Fibroblast of the aortic adventitia (primary cell): ENCODE measurements at places on chromosomes 3 and 15.

DNA sequence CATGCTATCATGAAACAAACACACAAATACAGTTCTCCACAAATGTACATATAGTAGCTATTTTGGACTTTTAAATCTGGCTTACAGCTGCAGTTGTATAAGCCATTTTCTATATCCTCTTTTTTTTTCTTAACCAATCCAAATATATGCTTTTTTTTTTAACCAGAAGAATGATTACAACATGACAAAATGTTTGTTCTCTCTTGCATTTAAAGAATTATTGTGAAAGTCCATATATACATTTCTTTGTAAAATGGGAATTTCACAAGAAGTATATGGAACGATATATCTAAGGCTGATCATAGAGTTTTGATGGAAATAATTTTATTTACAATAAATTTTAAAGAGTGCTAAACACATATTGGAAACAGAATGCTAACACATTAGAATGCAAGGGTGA, 95.6 kb downstream of the CD200R1L start:
- DNase-seq: no peak

GRCh38 chr15:74192751-74193150, 9.8 kb downstream of the STRA6 start:
- DNase-seq: no peak

DNA sequence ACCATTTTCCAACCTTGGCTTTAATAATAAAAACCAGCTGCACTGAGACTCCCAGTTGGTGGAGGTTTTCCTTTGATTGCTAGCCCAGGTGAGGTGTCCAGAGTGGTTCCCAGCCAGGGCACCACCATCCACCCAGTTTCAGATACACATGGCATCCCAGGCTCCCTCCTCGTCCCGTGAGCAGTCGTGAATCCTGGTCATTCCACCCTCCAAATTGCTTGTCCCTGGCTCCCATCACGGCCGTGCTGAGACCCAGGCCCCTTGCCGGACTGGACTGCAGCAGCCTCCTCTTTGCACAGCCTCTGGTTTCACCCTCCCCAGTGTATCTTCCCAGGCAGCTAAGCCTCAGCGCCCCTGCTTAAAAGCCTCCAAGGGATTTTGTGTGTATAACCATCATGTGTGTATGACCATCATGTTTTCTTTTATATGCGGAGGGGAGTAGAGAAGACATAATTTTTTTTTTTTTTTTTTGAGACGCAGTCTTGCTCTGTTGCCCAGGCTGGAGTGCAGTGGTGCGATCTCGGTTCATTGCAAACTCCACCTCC, 106.3 kb downstream of the ETFA start:
- DNase-seq: no peak

DNA sequence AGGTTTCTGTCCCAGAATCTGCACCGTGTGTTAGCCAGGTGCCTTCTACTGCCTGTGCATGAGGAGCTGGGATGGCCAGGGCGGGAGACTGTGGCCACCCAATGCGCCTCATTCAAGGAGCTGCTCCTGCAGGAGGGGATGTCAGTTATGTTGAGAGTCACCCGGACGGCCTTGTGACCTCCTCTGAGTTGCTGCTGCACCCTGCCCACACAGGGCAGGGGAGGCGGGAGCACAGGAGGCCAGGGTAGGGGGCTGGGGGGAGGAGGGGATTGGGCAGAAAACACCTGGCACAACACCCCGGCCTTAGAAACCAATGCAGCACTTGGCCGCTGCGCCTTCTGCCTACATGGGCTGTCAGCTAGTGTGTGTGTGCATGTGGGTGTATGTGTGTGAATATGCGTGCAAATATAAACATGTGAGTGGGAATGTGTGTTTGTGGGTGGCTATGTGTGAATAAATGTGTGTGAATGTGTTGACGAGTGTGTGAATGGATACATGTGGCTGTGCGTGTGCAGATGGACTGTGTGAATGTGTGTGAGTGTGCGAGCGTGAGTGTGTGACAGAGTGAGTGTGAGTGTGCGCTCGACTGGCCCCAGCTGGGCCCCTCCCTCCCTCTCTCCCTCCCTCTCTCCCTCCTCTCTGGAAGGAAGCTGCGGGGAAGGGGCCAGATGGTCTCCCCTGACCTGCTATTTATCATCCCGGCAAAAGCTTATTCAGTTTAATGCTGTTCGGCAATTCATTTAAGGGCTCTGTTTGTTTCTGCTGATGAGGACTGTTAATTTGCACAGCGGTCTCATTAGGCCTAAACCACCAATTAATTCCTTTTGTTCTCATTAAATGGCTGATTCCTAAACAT, 106.9 kb downstream of the TLE3 start:
- no peak for DNase-seq

GRCh38 chr3:123700791-123701722, 116.2 kb upstream of the HACD2 start:
- DNase-seq: no peak

DNA sequence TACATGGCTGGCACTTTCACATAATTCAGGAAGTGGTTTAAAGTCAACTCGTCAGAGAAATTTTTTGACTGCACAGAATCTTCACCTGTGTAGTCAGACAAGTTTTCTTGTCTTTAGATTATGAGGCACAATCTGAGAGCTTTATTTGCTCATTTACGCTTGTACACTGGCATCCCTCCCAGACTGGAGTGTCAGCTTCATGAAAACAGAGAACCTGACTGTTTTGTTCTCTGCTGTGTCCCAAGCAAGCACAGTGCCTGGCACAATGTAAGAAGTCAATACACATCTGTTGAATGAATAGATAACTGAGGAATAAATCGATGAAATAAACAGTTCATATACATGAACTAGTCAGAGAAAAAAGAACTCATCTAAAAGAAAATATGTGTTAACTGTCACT, 846.1 kb upstream of the CFAP20DC start:
- DNase-seq: no peak

DNA sequence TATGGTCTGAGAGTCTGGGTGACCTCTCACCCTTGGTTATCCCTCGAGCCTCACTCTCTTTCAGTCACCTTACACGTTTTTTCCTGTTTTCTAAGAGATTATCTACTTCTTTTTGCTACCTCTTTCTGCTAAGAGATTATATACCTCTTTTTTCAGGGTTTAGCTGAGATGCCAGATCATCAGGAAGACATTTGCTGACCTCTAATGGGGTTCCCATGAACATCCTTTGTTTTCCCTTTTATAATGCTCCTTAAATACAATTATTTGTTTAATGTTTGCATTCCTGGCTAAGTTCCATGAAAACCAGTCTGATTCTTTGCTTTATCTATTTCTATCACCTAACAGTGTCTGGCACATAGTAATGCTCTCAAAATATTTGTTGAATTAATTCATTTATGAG, 39.6 kb downstream of the LEKR1 start:
- DNase-seq: peak; percentile 57

- no peak for DNase-seq
Observed at GRCh38 chr15:74758736-74759135, 10.1 kb downstream of the CYP1A2 start.

- no peak for DNase-seq
Observed at GRCh38 chr3:58704745-58705144, 38.2 kb upstream of the FAM3D start.

- DNase-seq: no peak
Observed at GRCh38 chr15:36545467-36545992, 33.9 kb upstream of the CDIN1 start.

GRCh38 chr15:36899696-36900095, 200.7 kb downstream of the MEIS2 start:
- DNase-seq: peak; percentile 71

- DNase-seq: peak; percentile 17
Observed at GRCh38 chr3:88149101-88149508, 654 bp upstream of the C3orf38 start.

DNA sequence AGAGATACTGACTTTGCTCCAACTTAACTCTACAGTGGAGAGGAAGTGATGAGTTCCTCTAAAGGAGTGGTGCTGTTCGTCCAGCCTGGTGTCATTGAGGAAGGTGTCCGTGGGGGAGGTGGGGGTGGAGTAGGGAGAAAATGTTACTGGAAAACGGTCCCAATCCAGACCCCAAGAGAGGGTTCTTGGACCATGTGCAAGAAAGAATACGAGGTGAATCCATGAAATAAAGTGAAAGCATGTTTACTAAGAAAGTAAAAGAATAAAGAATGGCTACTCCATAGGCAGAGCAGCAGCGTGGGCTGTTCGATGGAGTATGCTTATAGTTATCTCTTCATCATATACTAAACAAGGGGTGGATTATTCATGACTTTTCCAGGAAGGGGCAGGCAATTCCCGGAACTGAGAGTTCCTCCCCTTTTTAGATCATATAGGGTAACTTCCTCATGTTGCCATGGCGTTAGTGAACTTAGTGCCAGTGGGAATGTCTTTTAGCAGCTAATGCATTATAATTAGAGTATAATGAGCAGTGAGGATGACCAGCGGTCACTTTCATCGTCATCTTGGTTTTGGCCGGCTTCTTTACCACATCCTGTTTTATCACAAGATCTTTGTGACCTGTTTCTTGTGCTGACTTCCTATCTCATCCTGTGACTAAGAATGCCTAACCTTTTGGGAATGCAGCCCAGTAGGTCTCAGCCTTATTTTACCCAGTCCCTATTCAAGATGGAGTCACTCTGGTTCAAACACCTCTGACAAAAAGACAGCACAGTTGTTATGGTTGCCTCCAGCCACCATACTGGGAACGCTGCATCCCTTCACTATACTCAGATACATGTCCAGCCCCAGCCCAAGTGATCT, 38.6 kb downstream of the CLEC3B start:
- peak; percentile 84 for DNase-seq

DNA sequence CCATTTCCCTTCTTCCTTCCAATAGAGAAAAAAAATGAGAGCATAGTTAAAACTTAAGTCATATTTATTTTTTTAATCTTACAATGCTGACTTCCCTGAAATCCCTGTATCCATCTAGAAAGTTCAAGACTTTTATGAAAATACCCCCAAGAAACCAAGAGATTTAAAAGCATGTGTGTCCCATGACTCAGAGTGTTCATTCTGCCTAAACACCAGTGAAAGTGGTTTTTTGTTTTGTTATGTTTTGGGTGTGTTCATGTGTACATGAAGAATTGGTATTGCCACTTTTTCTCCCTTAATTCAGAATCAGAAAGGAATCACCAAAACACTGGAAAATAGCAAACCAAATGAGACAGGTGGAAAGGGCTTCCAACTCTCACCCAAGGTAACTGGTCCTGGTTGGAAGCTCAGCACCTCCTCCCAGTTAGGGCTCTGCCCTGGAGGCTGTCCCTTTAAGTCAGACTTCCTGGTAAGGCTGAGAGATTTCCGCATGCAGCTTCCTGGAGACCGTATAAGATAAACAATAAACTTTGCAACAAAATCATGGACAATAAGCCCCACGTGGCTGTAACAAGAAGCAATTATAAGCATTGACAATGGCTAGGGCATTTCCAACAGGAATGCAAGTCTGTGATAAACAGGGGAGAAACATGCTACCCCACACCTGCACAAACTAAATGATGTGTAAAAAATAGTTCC, 121.9 kb upstream of the ARHGEF3 start:
- DNase-seq: peak; percentile 52

DNA sequence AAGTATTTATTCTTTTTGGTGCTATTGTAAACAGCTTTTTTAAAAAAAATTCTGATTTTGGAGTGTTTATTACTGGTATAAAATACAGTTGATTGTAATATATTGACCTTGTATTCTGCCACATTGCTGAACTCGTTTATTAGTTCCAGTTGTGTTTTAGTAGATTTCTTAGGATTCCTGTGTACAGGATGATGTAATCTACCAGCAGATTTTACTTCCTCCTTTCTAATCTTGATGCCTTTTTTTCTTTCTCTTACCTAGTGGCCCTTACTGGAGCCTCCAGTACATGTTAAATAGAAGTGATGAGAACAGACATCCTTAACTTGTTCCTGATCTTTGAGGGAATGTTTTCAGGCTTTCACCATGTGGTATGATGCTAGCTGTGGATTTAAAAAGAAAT, 70.4 kb upstream of the KY start:
- peak; percentile 30 for DNase-seq

DNA sequence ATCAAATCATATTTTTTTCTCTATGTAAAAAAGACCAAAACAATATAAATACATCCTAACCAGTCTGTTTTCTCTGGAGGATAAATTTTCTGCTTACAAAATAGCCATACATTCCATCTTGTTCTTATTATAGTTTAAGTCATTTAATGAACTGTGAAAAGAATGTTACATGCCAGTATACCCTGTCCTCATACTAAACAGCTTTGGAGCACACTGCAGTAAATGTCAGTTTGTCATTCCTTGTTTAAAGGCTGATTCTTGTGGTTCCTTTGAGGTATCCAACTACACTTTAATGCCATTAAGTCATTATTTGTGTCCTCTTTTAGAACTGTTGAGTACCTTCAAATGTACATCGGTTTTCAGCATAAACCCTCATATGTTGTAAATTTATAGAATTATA, 52.7 kb upstream of the DCBLD2 start:
- DNase-seq: no peak

DNA sequence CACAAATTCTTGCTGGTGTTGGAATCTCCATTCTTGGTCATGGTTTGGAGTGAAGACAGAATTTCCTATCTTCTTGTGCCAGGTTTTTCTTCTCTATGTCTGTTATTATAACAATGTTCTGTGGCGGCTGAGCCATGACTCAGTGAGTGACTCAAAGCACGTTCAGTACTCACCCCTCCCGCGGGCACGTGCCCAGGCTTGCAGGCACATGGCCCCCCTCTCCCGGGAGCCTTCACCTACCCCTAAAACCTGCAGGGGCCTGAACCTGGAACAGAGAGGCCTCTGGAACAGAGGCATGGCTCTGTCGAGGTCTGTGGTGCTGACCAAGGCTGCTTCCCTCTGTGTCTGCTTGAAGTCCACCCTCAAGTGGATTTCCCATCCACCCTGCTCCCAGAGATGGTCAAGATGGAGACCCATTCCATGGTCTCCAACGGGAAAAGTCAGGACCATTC, 27.6 kb downstream of the PLXNB1 start:
- DNase-seq: peak; percentile 95

DNA sequence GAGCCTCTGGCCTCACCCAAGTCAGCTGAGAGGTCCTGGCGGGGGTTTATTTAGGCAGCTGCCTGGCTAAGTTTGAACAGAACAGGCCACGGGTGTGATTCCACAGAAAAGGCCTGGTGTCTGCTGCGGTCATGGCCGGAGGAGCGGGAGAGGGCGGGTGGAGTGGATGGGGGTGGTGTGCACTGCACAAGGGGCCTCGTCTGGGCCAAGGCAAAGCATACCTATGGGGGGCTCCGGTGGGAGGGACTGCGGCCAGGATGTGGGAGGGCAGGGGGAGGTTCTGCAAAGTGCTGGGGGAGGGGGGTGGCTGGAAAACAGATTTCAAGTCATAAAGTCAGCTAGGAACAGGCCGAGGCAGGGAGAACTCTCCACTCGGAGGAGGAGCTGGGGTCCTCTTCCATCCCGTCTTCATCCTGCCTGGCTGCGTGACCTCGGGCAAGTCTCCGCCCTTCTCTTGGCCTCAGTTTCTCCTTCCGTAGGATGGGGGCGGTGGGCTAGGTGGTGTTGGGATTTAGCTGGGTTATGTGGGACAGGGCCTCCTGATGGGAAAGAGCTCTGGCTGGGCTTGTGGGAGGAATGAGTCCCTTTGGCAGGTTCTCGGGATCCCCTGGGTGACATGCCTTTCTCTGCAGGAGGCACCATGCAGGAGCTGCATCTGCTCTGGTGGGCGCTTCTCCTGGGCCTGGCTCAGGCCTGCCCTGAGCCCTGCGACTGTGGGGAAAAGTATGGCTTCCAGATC, 878 bp downstream of the ISLR start:
- peak; percentile 74 for DNase-seq

GRCh38 chr3:183182732-183183610, 20.4 kb upstream of the LAMP3 start:
- DNase-seq: no peak
